ENCODE measurements at places on chromosomes 2 and 18.
A peak's percentile ranks its signal among the peaks of the same experiment; 100 is the strongest.

DNA sequence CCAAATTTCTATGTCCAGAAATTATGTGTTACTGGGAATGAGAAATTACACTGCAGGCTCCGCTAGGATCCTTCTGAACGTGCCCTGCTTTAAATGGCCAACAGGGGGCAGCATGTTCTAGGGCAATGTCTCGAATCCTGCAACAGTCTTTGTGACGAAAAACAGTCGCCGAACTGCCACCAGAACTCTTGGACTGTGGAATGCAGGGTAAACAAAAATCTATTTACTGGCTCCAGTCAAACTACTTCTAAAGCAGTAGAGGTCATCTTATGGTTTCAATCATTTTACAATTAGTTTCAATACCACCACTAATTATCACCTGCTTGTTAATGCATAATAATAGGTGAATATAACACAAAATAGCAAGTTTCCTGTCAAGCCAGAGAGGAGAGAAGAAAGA is 9.8 kb upstream of the ZNF397 start:
- DNase-seq: peak; percentile 73

GRCh38 chr2:187301706-187302105 is 146.3 kb downstream of the CALCRL start:
- no peak for DNase-seq

DNA sequence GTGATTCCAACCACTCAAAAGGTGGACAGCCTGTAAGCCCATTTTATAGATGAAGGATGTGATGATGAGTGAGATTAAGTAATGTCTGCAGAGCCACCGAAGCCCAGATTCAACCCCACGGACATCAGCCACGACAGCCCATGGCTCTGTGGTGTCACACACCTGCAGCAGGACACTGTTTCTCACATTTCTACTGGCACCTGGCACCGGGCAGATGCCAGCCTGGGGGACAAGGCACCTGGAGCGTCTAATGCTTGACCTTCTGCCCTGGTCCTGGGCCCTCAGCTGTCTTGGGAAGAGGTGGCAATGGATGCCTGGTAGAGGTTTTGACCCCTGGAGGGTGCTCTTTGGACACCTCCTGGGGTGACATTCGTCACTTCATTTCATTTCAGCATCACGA is 176.3 kb downstream of the ANAPC1 start:
- DNase-seq: no peak

DNA sequence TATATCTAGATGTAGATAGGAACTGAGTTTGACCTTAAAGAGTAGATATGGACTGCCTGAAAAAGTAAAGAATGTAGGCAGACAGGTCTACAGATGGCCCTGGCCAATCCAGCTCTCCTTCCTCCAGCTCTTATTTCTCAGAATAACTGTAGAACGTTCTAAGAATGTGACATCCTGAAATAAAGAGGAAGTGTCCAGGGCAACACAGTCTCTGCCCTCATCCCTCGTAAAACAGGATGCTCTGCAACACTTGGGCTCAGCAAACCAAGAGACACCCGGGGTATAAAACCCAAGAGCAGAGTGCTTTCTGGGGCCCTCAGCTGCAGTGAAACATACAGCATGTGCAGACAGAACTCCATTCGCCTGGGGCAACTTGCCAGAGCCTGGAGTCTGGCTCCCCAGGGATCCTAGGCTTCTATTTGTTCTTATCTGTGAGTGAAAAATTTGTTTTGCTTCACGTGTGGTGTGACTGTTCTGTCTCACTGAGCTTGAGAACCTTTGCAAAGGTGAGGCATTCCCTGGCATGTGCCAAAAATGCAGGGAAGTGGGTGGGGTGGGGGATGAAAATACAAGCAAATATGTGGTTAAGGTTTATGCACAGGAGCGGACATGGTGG is 401.0 kb downstream of the SETBP1 start:
- no peak for DNase-seq

GRCh38 chr18:35089382-35089781 is 48.2 kb downstream of the MAPRE2 start:
- no peak for DNase-seq

DNA sequence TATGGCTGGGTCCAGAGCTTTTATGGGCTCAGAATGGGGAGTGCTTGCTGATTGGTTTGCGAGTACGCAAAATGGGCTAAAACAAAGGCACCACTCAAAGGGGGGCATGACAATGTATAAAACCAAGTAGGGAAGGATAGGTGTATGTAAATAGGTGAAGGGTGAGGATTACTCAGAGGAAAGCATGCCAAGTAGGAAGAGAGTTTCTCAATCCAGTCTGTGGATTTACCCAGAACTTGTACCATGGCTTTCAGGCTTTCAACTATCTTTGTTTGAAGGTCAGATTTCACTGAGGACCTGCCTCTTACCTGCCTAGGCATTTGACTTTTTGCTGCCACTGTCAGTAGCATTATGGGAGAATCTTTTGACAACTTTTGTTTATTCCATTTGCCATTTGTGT is 92.3 kb downstream of the RAB3GAP1 start:
- no peak for DNase-seq
